ENCODE measurements at places on chromosomes 1 and 21. TPM values are rescaled to one million over a fixed set of nuclear protein-coding genes. Genes with fewer than 3 reads are reported as not detected.
A peak's percentile ranks its signal among the peaks of the same experiment; 100 is the strongest.

DNA sequence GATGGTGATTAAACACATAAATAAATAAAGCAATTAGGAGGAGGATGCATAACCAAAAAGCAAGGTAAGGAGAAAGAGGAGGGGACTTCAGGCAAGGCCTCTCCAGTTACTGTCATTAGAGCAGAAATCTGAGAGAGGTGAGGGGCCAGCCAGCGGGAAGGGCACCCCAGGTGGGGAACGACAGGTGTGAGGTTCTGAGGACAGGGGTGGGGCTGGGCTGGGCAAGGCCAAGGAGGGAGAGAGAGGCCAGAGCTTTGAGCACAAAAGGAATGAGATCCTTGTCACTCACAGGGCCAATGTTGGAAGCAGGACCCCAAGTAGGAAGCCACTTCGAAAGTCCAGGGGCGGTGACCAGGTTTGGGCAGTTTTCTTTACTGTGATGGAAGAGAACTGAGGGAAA lies 182.2 kb upstream of the RAB4A start:
- H3K27me3 ChIP-seq = no peaks in the 10 kb centered on the region

DNA sequence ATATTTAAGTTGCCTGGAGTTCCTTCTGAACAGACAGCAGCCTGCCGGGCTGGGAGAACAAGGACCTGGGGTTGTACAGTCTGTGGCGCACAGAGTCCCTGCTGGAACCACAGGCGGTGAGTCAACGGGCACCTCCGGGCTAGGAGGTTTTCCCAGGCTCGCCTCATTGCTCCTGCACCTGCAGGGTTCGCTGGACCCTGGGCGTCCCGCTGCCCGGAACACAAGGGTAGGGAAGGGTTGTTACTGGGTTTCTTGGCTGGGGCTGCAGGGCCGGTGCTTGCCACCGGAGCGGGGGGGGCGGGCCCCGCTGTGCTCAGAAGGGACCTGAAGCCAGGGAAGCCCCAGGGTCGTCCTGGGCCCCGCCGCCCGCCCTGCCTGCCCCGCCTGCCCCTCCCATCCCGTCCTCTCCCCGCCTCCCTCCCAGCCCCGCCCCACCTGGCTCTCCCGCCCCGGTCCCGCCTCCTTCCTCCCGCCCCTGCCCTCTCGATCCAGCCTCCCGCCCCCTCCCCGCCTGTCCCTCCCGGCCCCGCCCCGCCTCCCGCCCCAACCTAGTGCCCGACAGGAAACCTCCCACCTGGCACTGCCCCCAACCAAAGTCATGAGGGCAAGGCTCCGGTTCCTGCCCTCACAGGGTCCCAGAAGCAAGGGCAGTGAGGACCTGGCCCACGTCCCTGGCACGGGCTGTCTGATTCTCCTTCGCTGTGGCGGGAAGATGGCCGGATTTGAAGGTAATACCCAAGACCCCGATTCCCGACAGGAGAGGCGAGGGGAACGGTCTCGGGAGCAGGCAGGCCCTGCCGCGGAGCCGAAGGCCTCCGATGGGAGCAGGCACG lies 6.8 kb downstream of the JMJD4 start:
- DNase-seq = peak; percentile 83
- H3K36me3 ChIP-seq = no peaks in the 10 kb centered on the region
- peaks cover 16% of the 10 kb centered on the region for H3K4me1 ChIP-seq
- peak overlapping the region; percentile 44 for H3K4me3 ChIP-seq
- no peaks in the 10 kb centered on the region for H3K27me3 ChIP-seq
- H3K27ac ChIP-seq = peak overlapping the region; percentile 45

DNA sequence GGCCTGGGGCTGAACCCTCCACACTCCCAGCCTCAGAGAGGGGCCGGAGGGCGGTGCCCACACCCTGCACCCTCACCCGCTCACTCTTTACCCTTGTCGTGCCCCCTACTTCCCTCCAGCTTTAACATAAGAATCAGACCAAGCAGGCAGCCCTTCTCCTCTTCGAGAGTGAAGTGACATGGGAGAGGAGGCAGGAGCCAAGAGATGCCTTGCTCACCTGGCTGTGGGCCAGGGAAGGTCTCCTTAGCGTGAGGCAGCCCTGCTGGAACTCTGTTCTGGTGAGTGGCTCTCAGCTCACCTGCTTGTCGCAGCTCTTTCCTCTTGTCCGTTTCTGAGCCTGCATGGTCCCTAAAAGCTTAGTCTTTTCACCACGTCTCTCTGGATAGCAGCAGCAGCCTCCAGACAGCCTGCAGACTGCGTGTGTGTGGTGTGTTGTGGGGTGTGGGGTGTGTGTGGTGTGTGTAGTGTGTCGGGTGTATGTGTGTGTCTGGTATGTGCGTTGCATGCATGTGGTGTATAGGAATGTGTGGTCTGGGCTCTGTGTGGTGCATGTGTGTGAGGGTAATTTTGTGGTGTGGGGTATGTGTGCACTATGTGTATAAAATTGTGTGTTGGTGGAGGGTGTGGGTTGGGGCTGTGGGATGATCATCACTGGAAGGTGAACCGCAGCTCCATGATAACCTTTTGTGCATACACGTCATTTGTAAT lies 86.7 kb downstream of the CCDC185 start:
- no peaks in the 10 kb centered on the region for H3K27me3 ChIP-seq
- DNase-seq = no peak
- H3K27ac ChIP-seq = no peak overlapping the region
- no peaks in the 10 kb centered on the region for H3K4me1 ChIP-seq

DNA sequence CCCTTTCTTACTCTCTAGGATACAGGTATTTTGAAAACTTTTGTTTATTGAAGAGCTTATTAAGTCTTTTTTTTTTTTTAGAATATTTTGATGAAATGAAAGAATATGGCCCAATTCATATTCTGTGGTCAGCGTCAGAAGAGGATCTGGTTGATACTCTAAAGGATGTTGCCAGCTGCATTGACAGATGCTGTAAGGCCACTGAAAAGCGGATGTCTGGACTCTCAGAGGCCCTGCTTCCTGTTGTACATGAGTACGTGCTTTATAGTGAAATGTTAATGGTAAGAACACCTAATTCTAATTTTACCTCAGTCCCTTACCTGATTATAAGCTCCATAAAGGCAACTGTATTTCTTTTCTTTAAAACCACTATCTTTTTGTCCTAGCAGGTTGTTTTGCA lies 37.1 kb downstream of the SNX7 start:
- H3K36me3 ChIP-seq = no peaks in the 10 kb centered on the region
- H3K27ac ChIP-seq = no peak overlapping the region
- DNase-seq = no peak
- no peaks in the 10 kb centered on the region for H3K4me1 ChIP-seq
- H3K4me3 ChIP-seq = no peak overlapping the region

DNA sequence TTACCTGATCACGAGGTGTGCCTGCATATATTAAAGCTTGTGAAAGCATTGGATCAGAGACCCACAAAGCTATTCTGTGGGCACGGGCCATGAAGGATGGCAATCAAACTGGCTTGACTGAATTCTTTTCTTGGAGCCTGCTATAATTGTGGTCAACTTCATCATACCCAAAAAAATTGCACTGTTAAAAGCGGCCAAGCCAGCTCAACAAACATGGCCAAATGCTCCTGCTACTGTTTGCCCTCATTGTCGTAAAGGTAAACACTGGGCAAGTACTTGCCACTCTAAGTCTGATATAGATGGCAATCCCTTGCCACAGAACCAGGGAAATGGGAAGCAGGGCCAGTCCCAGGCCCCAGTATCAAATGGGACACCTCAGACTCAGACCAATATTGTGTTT lies 6.6 kb upstream of the GSTM5 start:
- no peak overlapping the region for H3K27ac ChIP-seq
- DNase-seq = no peak
- H3K27me3 ChIP-seq = no peaks in the 10 kb centered on the region
- H3K4me1 ChIP-seq = no peaks in the 10 kb centered on the region

DNA sequence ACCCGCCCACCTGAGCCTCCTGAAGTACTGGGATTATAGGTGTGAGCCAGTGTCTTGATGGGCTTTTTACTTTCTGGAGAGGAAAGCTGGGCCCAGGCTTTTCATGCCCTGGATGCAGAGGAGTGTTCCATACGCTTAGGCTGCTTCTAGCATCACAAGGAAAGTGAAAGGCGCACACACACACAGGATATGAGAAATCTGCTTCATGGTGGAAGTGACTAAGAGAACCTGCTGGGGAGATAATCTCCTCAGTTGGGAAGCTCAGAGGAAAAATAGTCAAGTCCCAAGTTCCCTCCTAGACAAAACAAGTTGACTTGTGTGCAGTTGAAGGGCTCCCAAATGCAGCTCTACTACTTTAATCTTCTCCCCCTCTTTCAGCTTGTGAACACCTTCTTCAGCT lies 2.2 kb downstream of the NUDC start:
- no peaks in the 10 kb centered on the region for H3K36me3 ChIP-seq
- H3K27ac ChIP-seq = no peak overlapping the region
- no peaks in the 10 kb centered on the region for H3K27me3 ChIP-seq
- H3K4me1 ChIP-seq = peaks cover 17% of the 10 kb centered on the region
- no peak overlapping the region for H3K4me3 ChIP-seq

- no peak overlapping the region for H3K27ac ChIP-seq
- no peak overlapping the region for H3K4me3 ChIP-seq
- no peak for DNase-seq
- no peaks in the 10 kb centered on the region for H3K4me1 ChIP-seq
- no peaks in the 10 kb centered on the region for H3K27me3 ChIP-seq
Observed at GRCh38 chr1:110504226-110504625, 14.7 kb downstream of the KCNA10 start.

- no peaks in the 10 kb centered on the region for H3K27me3 ChIP-seq
- H3K27ac ChIP-seq = no peak overlapping the region
- no peak overlapping the region for H3K4me3 ChIP-seq
- no peaks in the 10 kb centered on the region for H3K36me3 ChIP-seq
Observed at GRCh38 chr1:235339746-235340145, 11.4 kb downstream of the GGPS1 start.

- DNase-seq = no peak
- no peaks in the 10 kb centered on the region for H3K27me3 ChIP-seq
- H3K4me3 ChIP-seq = no peak overlapping the region
Observed at GRCh38 chr1:12580054-12580887, 37.7 kb downstream of the DHRS3 start.

DAB1 gene
- 0.79 TPM for total RNA-seq

SLC22A15 gene
- 9.4 TPM for total RNA-seq

CLCA4 gene
- total RNA-seq = 0.12 TPM

UBE2U gene
- 16.9 TPM for total RNA-seq

LRRC3 gene
- 8.3 TPM for total RNA-seq

SPRR2E gene
- not detected for total RNA-seq

ADGRL2 gene
- total RNA-seq = 13.5 TPM

EXTL2 gene
- total RNA-seq = 12.8 TPM

SPRR3 gene
- not detected for total RNA-seq

IKBKE gene
- total RNA-seq = 0.99 TPM
